NCI-H526 (cell line): ENCODE measurements at places on chromosomes 1 and 21.

GRCh38 chr1:24151175-24151533 lies 8.2 kb upstream of the IL22RA1 start:
- DNase-seq = peak; percentile 96

GRCh38 chr1:203117611-203118575 lies 9.6 kb upstream of the ADORA1 start:
- DNase-seq = peak; percentile 33

- no peak for DNase-seq
Observed at GRCh38 chr1:9181176-9181906, 52.4 kb upstream of the GPR157 start.

- no peak for DNase-seq
Observed at GRCh38 chr1:171740356-171740863, 1.5 kb downstream of the VAMP4 start.

DNA sequence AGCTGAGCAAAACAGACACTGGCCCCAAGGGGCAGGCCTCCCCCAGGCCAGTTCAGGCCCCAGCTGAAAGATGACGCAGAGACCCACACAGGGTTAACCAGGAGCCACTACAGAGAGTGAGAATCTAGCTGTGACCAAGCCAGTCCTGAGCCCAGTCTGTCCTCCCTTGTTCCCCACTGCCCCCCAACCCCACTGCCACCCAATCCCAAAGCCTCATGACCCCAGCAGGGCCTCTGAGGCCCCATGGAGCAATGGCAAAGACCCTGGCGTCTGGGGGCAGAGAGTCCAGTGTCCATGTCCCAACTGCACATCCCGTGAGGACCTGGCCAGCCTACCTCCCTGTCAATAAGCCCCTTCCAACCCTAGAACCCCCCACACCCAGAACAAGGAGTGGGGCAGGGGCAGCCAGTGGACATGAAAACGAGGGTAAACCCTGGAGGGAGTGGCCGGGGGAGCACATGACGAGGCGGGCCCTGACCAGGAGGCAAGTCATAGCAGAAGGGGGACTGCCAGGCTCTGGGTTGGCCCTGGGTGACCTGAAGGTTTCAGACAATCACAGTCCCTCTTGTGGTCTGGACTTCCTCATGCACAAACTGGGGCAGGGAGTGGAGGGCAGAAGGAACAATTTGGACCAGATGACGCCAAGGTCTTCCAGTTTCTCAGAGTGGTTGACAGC lies 100.5 kb downstream of the GLIS1 start:
- no peak for DNase-seq

GRCh38 chr1:22031214-22031962 lies 21.1 kb upstream of the CDC42 start:
- DNase-seq = no peak

- DNase-seq = peak; percentile 34
Observed at GRCh38 chr1:154906621-154907081, 29.9 kb downstream of the PMVK start.

GRCh38 chr1:54312796-54313316 lies 93.3 kb downstream of the SSBP3 start:
- DNase-seq = no peak

GRCh38 chr1:21266119-21266774 lies 24.0 kb downstream of the ECE1 start:
- DNase-seq = no peak

- peak; percentile 87 for DNase-seq
Observed at GRCh38 chr1:64823691-64824476, 79.0 kb downstream of the RAVER2 start.

DNA sequence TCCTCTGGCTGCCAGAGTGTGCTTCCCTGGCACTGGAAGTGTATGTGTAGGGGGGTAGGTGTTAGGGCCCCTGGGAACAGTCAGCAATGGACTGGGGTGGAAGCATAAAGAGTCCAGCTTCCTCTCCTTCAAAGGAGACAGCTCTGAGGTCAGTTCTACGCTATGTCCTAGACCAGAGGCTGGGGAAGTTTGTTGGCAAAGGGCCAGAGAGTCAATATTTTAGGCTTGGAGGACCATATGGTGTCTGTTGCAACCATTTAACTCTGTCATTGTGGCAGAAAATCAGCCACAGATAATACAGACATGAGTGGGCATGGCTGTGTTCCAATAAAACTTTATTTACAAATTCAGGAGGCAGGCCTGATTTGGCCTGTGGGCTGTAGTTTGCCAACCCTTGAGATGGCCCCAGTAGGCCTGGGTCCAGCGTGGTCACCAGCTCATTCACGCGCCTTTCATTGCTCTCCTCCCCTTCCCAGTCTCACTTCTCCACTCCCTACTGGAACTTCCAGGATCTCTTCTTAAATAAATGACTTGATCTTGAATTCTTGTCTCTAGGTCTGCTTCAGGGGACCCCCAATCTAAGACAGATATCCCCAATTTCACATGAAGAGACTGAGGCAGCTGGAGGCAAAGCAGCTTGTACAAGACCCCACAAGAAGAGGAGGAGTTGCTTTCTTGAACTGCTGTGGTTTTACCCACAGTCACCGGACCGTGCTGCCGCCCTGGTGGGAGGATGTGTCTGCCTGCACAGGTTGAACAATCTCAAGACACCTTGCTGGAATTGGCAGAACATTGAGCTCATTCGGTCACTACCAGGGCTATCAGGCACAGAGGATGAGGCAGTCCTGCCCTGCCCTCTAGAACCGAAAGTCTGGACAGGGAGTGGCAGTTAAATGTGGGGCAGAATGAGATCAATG lies 162.4 kb upstream of the POU3F1 start:
- DNase-seq = no peak

DNA sequence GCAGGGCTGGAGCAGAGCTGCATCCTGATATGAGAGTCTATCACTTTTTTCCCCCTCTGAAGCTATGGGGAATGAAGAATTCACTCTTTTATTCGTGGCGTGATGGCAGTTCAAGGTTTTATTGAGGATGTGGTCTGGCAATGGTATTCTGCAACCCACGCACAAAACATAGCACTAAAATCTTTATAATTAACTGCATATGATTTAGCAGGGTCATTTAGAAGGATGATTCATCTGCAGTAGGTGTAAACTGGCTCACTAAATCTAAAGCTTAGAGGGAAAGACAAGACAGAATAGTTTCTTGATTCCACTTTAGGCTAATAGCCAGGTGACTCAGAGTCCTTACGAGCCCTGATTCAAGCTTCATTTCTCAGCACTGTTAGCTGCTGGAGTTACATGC lies 25.0 kb upstream of the CHRM3 start:
- DNase-seq = no peak

- no peak for DNase-seq
Observed at GRCh38 chr1:202244841-202245261, 51.3 kb downstream of the LGR6 start.

- DNase-seq = no peak
Observed at GRCh38 chr1:176225479-176225875, 18.4 kb upstream of the COP1 start.

DNA sequence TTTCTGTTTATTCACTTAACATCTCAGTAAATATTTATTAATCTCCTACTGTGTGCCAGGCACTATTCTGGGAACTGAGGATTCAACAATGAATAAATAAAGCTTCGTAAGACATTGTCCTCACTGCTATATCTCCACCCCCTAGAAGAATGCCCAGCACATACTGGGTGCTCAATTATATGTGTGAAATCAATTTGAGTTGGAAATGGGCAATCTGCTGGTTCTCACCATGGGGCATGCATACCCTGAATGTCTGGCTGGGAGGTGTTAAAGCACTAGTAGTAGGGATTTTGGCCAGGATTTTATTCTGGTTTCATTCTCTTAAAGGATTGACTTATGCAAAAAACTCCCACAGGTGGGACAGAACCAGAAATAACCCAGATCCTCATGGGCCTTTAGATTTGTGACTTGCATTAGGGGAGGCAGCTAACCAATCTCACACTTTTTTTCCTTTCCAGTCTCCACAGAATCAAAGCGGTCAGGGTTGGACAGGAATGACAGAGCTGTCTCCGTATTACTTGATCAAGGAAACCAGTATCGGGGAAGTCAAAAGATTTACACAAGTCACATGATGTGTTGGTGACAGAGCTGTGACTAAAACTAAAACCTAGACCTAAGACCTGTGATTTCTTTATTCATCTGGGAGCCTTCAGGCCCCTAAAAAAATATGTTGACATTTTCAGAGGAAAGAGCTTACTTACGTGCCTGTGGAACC lies 12.8 kb downstream of the GFI1 start:
- DNase-seq = no peak

GRCh38 chr1:234572966-234573365 lies 37.0 kb downstream of the IRF2BP2 start:
- peak; percentile 18 for DNase-seq

DNA sequence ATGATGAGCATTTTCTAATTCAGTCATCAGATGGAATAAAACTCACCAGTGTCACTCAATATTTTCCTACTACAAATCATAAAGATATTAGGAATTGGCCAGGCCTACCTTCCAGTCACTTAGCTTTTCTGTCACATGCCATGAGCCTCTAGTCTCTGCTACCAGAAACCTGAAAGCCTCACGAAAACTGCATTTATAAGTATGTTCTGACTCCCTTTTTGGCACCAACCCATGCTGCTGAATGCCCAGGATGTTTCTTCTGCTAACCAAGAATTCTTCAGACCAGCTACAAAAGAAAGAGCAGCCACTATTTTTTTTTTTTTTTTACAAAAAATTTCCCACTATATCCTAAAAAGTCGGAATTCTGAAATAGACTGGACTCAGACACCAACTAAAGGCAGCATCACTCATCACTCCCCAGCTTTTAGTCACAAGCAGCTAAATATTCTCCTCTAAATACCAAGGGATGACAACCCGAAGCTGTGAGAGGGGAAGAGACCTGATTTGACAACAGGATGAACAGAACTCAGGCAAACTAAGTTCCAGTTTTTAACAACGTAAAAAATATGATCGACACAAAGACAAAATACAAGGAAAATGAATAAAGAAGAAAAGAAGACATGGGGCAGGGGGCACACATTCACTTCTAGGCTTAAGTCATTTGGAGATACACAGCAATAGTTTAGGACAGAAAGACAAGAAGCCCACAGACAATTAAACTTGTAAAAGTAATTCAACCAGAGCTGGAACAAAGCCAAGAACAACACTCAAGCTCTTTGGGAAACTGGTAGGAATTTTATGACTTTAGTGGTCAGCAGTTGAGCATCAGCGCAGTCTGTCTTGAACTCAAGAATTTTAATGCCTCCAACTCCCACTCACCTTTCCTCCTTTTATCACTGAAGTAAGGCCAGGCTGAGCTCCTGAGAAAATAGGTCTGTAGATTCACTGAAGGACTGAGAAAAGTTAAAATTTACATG lies 1.7 kb downstream of the DCAF8 start:
- DNase-seq = no peak

DNA sequence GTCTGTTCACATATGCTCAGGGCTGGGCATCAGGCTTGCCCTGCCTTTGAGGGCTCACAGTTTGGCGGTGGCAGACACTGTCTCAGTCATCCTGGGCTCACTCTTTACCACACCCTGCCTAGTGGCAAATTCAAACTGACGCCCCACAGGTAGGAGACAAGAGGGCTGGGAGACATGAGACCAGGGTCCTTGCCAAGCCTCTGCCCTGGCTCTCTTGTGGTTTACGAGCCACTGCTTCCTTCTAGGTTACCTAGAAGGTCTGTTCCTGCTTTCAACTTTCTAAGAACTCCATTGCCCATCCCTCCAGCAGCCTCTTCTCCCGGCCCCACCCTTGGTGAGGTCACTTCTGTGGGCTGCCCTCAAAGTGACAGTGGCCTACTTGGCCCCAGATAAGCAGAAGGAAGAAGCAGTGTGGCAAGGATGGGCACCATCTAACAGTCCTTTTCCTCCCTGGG lies 10.5 kb downstream of the KIF21B start:
- no peak for DNase-seq

DNA sequence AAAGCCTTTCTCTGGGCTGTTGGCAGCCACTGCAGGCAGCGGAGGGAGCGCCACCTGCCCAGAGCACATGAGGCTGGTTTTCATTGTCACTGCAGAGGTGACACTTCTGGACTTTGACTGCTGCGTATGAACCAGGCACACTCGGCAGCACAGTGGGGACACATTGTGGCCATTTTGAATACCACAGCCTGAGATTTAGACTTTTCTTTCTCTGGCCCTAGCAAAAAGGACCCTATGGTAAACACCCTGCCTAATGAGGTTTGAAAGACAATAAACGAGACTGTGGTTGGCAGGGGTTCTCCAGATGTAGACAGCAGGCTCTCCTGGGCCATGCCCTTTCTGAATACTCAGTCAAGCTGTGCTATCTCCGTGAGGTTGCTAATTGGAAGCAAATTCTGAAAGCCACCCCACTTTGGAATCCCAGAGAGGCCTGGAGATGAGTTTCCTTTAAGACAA lies 12.0 kb upstream of the KCNE2 start:
- peak; percentile 84 for DNase-seq

- DNase-seq = no peak
Observed at GRCh38 chr1:103101399-103101798, 6.9 kb downstream of the COL11A1 start.

- no peak for DNase-seq
Observed at GRCh38 chr1:87030740-87031690, 116.6 kb downstream of the HS2ST1 start.

- DNase-seq = no peak
Observed at GRCh38 chr1:85628791-85629531, 48.4 kb downstream of the CCN1 start.

DNA sequence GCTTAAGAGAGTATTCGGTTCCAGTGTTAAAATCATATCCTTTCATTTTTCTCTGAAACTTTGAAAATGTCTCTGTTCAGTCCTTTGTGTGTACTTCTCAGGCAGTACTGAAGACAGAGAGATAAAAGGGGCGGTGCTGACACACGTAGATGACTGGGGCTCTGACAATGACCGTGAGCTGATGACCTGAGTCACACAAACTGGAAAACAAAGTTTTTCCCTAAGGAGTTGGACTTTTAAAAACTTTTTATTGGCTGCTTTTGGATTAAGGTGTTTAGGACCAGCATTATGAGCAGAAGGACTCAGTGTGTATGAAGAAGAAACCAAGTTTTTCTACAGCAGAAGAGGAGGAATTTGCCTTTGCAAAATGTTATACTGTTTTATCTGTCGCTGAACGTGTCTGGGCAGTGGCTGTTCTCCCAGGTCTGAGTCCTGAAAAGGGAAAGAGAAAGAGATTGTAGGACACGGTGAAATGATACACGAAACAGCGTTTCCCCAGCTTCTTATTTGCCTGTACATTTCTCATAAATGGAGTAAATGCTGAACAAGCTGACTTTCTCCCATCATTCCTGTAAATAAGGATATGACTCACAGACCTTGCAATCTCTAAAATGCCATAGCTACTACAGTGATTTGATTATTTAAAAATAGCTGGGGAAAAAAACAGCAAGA lies 51.5 kb downstream of the MAP3K7CL start:
- no peak for DNase-seq

- no peak for DNase-seq
Observed at GRCh38 chr1:159996653-159997052, 35.1 kb downstream of the PIGM start.

GRCh38 chr1:91559838-91560565 lies 59.4 kb downstream of the CDC7 start:
- no peak for DNase-seq

DNA sequence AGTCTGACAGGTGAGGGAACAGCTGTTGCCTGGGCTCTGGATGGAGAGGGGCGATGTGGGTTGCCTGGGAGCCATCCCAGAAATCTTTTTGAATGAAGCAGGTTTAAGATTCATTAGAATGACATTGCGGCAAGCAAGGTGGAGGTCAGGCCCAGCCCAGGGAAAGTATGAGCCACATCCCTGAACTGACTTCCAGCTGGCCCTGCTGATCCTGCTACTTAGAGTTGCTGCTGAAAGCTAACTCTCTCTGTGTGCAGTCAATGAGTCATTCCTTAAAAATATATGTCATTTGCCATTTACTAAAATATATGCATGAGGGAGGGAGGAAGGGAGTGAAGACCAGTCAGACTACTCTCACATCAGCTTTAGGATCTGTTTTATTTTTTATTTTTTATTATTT lies 54.3 kb upstream of the RAB3GAP2 start:
- no peak for DNase-seq

- DNase-seq = no peak
Observed at GRCh38 chr1:92708368-92708950, 76.4 kb downstream of the EVI5 start.
